ENCODE measurements at places on chromosomes 12 and 14.
A peak's percentile ranks its signal among the peaks of the same experiment; 100 is the strongest.

- no peak for DNase-seq
These were observed 417.5 kb downstream of the LRIG3 start for GRCh38 chr12:58502841-58503240.

GRCh38 chr12:130394906-130395305 is 57.2 kb downstream of the PIWIL1 start:
- no peak for DNase-seq

DNA sequence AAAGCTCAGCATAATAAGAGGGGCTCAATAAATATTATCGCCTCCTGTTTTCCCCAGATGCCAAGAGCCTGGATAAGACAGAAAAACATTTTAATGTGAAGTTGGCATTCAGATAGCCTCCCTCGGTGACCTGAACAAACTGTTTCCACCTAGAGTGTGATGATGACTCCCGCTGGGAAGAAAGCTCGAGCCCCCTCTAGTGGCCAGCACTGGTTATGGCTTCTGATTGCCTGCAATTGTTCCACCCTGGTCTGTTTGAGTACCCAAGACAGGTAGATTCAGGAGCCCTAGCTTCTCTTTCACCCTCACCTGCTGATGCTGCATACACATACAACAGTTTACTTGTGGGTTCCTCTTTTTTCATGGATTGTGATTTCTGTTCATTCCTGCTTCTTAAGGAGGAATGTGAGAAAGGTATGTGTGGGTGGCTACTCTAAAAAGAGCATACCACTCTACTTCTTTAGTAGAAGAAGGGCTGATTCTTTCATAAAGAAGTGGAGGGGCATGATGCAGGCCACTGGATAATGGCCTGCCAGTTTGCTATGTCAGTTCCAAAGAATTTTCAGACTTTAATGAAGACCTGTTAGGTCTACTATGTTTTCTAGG is 6.4 kb downstream of the ERG28 start:
- DNase-seq = peak; percentile 73

DNA sequence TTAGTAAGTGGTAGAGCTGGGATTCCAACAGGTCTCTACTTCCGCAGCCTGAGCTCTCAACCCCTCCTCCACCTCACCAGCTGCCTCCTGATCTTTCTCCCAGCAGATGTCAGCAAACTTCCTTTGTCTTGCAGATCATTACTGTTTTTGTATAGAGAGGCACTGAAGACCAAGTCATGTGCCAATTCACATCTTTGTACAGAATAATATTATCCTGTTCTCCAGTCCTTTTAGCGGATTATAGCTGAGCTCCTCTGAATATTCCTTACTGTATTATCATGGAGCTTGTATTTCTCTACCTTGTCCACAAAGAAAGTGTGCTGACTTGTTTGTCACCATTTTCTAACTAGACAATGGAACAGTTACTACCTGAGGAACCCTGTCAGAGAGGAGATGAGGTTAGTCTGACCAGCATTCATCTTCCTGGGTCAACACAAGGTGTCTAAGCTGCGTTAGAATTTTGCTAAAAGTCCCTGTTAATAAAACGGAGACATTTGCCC is 142.3 kb upstream of the ARHGAP5 start:
- no peak for DNase-seq

GRCh38 chr12:9084417-9084816 is 31.3 kb downstream of the A2M start:
- no peak for DNase-seq

- no peak for DNase-seq
These were observed 38.4 kb upstream of the TMEM132C start for GRCh38 chr12:128228581-128228980.

- DNase-seq = peak; percentile 25
These were observed 101.9 kb downstream of the GAS2L3 start for GRCh38 chr12:100675432-100675831.

- no peak for DNase-seq
These were observed 23.2 kb upstream of the MTHFD1 start for GRCh38 chr14:64364907-64365306.

DNA sequence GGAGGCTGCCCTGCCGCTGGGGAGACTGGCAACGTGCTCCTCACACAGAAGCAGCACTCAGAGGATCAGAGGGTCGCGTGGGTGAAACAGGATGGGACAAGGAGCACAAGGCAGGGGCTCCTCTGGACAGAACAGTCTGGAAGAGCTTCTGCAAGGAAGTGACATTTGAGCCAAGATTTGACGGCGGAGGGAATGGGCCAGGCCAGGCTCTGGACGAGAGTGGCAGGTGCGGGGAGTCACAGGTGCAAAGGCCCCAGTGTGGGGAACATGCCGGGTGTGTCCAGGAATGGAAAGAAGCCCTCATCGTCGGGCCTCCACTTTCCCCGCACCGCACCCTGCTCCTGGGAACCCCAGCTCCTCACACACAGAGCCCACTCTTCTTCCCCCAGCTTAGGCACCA is 84.0 kb downstream of the RFLNA start:
- DNase-seq = no peak

DNA sequence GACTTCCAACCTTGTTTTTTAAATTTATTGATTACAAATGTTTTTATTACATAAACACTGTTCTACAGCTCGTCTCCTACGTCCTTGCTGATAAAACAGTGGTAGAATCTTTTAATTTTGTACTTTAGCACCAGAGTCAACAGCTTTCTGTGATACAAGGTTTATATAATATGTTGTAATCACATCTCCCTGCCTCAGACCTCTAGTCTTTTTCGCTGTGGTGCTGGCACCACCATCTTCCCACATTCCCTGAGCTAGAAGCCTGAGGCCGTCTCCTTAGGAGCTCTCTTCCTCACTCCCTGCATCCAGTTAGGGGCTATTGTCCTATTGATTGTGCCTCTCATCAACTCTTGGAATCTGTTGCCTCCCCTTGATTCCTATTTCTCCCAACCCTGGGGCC is 17.1 kb downstream of the MTHFD1 start:
- DNase-seq = no peak

GRCh38 chr12:78248321-78248720 is 417.6 kb downstream of the NAV3 start:
- DNase-seq = no peak

DNA sequence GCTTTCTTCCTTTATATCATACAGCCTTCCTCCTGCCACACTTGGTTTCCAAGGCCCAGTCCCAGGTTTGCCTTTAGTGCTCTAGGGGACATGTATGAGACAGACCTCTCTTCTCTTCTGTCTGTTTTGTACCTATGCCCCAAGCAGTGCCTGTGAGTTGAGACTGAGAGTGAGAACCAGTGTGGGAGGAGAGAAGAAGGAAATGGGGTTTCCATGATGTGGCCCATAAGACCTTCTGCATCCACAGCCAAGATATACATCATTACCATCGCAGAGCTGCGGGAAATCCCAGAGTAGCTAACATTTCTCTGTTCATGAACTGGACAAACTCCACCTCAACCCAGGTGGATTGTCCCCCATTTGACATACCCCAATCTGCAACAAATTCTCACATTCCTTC is 2.8 kb downstream of the TESPA1 start:
- no peak for DNase-seq

DNA sequence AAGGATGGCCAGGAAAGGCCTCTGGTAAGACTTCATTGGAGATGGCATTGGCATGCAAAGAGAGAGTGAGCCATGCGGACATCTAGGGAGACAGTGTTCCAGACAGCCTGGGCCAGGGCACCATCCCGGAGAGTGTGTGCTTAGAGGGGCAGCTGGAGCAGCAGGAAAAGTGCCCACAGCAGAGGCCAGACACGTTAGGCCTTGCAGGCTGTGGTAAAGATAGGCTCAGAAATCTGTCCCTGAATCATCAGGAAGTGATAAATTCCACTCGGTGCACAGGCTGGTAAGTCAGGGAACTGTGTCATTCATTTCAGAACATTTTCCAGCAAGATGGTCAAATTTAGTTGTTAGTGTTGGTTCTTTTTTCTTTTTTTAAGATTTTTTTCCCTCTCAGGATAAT is 8.8 kb downstream of the GALNT16 start:
- DNase-seq = no peak

DNA sequence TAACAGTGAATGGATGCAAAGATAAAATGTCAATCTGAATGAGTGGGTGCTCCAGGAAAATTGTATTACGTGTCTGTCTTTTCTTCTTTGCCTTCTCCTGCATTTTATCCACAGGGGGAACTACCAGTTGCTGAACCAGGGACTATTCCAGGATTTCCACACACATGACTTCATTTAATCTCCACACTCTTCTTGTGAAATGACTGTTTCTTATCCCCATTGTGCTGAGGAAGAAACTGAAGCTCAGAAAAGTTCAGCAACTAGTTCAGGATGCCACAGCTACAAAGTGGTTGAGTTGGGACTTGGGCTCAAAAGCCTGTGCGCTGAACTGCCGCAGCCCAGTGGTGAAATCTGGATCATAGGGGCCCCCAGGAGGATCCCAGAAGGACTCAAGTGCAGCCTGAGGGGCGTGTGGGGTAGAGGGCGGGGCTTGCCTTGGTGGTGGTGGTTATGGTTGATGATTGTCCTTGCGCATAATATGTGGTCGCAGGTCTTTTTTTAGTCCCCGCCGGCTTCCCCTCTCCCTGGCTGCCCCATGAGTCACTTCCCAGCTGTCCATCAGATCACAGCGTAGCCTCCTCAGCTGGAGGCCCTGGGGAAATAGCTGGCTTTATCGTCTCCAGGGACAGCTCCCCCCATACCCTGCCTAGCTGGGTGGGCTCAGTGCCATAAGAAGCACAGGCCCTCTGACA is 235.2 kb upstream of the CRY1 start:
- no peak for DNase-seq

GRCh38 chr12:88763536-88764100 is 183.3 kb upstream of the KITLG start:
- DNase-seq = no peak

Data from DND-41 (cell line).